ENCODE measurements at places on chromosomes 6 and 20.

DNA sequence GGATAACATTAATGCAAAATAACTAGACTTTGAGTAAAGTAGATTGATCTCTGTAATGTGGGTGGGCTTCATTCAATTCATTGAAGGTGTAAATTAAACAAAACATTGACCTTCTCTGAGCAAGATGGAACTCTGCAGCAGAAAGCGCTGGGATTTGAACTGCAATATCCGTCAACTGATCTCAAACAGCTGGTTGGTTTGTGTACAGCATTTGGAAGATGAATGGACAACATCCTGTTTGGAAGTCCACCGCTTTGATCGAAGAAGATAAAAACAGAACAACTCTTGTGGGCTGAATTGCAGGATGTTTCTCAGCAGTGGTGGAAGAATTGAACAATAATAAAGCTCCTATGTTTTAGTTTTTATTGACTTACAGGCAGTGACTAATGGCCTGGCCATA is 20.6 kb downstream of the HLA-C start:
- no peak for DNase-seq

GRCh38 chr6:122246906-122247658 is 152.4 kb upstream of the HSF2 start:
- no peak for DNase-seq

- no peak for DNase-seq
These were observed 36.1 kb downstream of the ELOVL2 start for GRCh38 chr6:11007715-11008608.

- DNase-seq = no peak
These were observed 406.2 kb upstream of the NOX3 start for GRCh38 chr6:155861821-155862220.

GRCh38 chr6:158405933-158406332 is 93.7 kb downstream of the TULP4 start:
- no peak for DNase-seq

GRCh38 chr20:36314734-36315544 is 8.8 kb downstream of the DLGAP4 start:
- DNase-seq = peak; percentile 6

DNA sequence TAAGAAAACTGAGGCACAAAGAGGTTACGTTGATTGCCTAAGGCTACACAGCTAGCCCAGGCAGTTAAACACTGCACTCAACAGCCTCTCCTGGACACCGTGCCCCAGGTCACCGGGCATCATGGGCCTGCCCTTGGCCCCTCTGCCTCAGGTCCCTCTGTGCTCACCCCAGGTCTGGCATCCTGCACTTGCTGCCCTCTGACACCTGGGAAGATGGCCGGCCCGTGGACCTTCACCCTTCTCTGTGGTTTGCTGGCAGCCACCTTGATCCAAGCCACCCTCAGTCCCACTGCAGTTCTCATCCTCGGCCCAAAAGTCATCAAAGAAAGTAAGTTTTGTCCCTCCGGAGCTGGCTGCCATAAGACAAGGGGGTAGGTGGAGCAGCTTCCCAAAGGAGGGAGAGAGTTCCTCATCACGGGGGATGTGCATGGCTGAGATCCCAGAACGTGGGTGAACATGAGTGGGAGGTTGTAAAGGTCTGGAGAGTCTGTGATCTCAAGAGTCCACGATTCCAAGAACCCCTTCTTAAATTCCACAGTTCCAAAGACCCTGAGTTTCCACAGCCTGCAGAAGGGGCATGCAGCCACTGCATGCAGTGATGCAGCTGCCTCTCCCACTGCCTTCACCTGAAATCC is 3.0 kb downstream of the BPIFB1 start:
- no peak for DNase-seq

- DNase-seq = no peak
These were observed 768.8 kb upstream of the SLC35B3 start for GRCh38 chr6:9204171-9204570.

DNA sequence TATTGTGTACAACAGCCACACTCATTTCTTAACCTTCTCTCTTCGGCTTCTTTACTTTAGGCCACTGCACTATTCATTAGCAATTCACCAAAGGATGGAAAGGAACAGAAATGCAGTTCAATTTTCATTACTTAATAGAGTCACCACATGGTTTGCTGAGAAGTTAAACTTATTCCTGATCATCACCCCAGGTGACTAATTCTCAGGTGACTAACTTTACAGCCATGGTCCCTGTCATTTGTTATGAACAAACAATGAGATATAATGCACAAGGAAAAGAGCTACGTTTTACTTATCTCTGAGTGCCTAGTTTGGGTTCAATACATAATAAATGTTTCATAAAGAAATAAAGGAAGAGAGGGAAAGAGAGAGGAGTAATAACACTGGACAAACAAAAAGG is 45.8 kb upstream of the DST start:
- DNase-seq = no peak

DNA sequence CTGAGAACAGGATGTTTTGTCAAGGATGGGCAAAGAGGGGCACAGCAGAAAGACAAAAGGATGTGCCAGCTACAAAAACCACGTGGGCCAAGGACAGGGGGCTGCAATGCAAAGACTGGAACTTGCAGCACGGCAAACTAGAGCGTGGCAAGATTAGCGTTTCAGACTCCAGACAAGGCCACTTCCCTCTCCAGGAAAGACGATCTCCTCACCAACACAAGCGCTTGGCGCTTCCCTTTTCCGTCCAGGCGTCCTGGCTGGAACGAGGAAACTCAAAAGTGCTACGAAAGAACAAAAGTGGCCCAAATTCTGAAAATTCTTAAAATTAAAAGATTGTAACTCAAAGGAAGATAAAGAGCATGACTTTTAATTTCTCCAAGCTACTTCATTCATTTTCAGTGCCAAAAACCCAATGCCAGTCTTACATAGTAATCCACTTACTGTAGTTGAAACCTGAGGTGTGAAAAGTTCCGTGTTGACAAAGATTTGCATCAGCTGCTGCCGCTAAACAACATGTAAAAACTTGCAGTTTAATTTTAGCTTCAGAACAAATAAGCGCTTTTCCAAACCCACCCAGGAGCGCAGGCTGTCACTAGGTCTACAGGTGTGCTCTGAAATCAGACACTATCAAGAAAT is 207.1 kb upstream of the RREB1 start:
- DNase-seq = no peak

DNA sequence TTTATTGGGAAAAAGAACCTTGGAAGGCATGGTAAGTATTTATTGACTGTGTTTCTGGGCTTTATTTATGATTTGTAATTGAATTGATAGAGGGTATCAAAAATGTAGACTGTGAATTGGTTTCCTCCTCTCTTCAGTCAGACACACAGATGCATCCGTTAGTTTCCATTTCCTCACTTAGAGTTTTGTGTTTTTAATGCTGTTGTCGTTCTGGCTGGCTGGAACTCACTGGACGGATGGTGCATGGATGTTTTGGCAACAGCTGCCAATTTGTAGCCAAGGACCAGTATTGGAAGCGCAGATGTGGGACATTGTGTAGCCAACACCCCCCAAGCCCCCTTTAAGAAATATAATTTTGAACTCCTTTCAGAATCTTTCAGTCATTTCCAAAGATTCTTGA is 134.5 kb downstream of the JARID2 start:
- DNase-seq = no peak

GRCh38 chr6:683742-684440 is 9.0 kb downstream of the EXOC2 start:
- no peak for DNase-seq

GRCh38 chr6:155117256-155117655 is 122.1 kb downstream of the TIAM2 start:
- no peak for DNase-seq

- DNase-seq = peak; percentile 69
These were observed 20.7 kb downstream of the GTPBP2 start for GRCh38 chr6:43608310-43608763.

DNA sequence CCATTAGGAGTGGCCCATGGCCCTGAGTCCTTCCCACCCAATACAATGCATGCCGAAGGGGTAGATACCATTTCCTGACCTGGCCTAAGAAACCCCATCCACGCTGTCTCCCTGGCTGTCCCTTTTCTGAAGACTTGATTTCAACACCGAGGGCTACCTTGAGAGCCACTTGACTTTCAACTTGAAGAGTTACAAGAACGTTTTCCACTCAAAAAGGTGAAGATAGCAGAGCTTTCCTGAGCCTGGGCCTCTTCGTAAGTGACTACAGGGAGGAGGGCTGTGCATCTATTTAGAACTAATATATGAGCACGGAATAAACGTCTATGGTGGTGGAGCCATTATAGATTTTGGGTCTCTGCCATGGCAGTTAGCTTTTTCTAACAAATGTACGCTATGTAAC is 14.4 kb upstream of the PPP1R14C start:
- DNase-seq = no peak

DNA sequence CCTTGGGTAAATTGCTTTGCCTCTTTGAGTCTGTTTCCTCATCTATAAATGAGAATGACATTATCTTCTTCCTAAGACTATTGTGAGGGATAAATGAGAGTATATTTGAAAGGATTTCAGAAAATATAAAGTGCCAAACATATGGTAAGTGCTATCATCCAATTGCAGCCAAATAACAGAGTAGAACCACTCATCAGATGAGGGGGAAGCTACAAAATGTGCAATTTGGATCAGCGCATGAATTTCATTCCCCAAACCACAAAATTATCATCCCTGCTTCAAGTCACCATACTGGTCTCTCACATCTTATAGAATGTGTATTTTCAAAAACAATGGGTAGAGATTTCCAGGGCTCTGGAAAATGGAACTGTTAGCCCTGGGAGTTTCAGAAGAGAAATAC is 158.5 kb downstream of the ARHGAP18 start:
- no peak for DNase-seq

DNA sequence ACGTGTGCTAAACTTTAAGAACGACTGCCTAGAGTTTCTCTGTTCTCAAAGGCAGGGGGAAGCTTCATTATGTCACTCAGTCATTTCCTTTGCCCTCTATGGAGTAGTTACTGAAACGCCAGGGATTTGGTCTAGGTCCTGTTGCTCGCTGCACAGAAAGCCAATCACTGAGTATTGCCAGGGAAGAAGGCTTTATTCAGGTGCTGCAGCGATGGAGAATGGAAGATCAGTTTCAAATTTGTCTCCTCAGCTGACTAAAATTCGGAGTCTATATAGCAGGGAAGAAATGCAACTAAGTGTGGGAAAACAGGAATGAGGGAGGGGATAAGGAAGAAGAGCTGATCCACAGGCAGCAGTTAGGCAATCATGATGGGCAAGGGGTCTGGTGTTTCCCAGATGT is 75.8 kb downstream of the QRSL1 start:
- no peak for DNase-seq

DNA sequence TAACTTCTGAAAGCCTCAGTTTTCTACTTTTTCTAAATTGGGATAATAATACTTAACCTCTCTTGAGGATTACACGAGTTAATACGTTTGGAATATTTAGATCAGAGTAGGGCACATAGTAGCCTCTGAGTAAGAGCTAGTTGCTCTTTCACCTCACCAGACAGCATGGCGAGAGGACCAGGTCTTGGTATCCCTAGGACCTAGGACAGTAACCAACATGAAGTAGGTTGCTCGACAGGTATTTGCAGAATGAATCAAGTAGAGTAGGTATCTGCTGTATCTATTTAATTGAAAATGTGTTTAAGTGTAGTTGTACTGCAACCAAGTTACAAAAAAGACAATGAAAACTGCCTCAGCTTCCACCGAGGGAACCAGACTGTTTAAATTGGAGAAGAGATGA is 1.4 kb downstream of the CDC5L start:
- DNase-seq = no peak

GRCh38 chr6:30841644-30842504 is 42.4 kb upstream of the DDR1 start:
- no peak for DNase-seq

- no peak for DNase-seq
These were observed 156.8 kb downstream of the DTNBP1 start for GRCh38 chr6:15506066-15506465.

DNA sequence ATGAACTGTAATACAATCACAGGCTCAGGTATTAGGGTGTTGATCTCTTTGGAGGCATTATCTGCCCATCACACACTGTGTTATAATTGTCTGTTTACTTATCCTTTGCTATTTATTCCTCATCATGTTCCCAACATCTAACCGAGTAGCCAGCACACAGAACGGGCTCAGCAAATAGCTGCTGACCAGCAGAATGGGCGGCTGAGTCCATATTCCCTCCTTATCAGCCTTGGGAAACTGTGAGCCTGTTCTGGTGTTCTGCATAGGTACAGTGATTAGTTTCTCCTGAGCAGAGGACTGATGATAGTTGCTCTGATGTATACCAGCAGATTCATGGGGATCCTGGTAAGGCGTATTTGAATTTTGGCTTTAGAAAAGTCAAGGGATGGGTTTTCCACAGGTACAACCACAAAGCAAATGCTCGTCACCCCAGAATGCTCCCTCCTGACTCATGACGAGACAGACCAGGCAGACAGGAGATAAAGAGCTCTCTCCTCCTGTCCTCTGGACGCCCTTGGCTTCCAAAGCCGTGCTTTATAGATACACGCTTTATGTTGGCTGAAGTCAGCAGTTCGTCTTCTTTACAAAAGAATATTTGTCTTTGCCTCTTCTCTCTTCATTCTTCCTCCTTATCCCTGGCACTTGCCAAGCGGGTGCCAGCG is 166.7 kb downstream of the TTLL2 start:
- no peak for DNase-seq

DNA sequence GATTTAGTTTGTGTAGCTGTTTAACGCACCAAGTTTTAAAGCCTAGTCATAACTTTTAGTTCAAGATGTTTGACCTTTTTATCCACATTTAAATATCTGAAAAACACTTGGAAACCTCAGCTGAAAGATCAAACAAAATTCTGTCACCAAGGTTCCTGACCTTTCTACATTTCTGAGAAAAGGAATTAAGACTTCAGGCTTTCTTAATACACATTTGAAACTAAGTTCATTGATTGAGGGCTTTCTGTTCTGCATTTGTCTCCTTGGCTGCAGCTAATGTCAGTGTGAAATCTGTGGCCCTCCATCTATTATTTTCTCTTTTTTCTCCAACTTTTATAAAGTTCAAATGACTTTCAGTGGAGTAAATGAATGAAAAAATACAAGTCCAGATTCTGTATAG is 22.7 kb upstream of the FBXL4 start:
- DNase-seq = no peak

- DNase-seq = no peak
These were observed 166.0 kb downstream of the VEGFA start for GRCh38 chr6:43935921-43936439.

- peak; percentile 81 for DNase-seq
These were observed 21.1 kb upstream of the NOTCH4 start for GRCh38 chr6:32244946-32245398.

DNA sequence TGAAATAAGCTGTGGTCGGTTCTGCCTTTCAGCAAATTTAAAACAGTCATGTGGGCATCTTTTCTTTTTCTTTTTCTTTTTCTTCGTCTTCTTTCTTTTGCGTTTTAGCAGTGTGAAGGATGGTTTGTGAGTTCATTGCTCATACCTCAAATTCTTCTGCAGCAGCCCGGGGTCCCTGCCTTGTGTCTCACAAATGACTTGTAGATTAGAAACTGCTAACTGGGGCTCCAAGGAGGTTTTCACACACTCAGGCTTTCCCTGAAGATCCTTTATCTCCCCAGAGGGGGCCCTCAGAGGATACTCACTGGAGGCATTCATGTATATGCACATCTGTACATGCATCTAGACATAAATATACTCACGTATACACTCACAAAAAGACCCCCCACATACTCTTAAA is 1.7 kb downstream of the SMOC2 start:
- DNase-seq = no peak

All from activated T-cell treated with anti-CD3 and anti-CD28 coated beads, Interleukin-2, amount 50 U/mL, for 24 hours (primary cell).